Lung (tissue), 17 donors: ENCODE measurements at places on chromosomes 5 and 9. TPM values are rescaled to one million over a fixed set of nuclear protein-coding genes. Genes with fewer than 3 reads are reported as not detected.

Gene AK1
- 386 TPM for polyA plus RNA-seq

DNA sequence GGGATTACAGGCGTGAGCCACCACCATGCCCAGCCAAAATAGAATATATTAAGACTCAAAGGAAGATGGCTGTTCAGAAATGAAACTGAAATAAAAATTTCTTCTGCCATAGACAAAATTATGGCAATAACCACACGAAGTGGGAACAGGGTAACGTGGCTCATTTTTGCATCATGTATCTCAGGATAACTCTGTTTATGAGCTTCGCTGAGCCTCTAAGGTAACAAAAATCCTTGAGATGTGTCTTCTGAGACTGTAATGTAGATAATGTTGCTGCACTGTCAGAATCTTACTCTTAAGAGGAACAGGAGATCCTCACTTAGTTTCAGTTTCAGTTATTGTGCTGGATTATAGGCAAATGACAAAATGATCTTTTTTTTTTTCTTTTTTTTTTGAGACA lies 153.8 kb downstream of the GOLPH3 start:
- H3K36me3 ChIP-seq = peaks cover 3% of the 10 kb centered on the region
- H3K27ac ChIP-seq = no peak overlapping the region
- H3K27me3 ChIP-seq = no peaks in the 10 kb centered on the region
- peaks cover 6% of the 10 kb centered on the region for H3K4me1 ChIP-seq
- DNase-seq = no peak

GRCh38 chr5:58407042-58407719 lies 52.7 kb downstream of the PLK2 start:
- H3K27ac ChIP-seq = no peak overlapping the region
- no peaks in the 10 kb centered on the region for H3K4me1 ChIP-seq
- H3K36me3 ChIP-seq = no peaks in the 10 kb centered on the region
- H3K27me3 ChIP-seq = no peaks in the 10 kb centered on the region
- DNase-seq = no peak

Gene SPATA6L
- polyA plus RNA-seq = 4.6 TPM

DNA sequence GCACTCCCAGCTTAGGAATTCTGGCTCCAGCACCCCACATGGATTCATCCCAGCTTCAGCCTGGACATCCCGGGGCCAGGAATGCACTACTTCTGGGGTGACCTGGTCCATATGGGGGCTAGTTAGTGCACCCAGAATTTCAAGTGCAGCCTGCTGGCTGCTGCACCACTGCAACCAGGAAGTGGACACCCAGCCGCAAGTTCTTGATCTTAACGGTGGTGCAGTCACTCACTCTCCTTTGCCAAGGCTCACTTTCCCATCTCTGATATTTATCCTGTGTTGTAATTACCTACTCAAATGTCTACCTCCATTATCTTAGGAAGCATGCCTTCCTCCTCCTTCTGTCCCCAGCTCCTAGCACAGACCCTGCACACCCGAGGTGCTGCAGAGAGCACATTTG lies 26.2 kb upstream of the RAB14 start:
- no peak for DNase-seq
- H3K4me3 ChIP-seq = no peak overlapping the region
- H3K27ac ChIP-seq = no peak overlapping the region

GRCh38 chr9:97830884-97831829 lies 21.9 kb upstream of the FOXE1 start:
- H3K4me3 ChIP-seq = no peak overlapping the region
- peaks cover 9% of the 10 kb centered on the region for H3K27me3 ChIP-seq
- H3K36me3 ChIP-seq = no peaks in the 10 kb centered on the region
- H3K4me1 ChIP-seq = no peaks in the 10 kb centered on the region
- no peak overlapping the region for H3K27ac ChIP-seq

Gene PCDHB13
- 0.58 TPM for polyA plus RNA-seq

GRCh38 chr9:133238851-133239532 lies 29.9 kb upstream of the OBP2B start:
- DNase-seq = peak; percentile 85
- H3K27me3 ChIP-seq = no peaks in the 10 kb centered on the region
- H3K36me3 ChIP-seq = no peaks in the 10 kb centered on the region
- H3K27ac ChIP-seq = no peak overlapping the region
- H3K4me3 ChIP-seq = peak overlapping the region; percentile 22

DNA sequence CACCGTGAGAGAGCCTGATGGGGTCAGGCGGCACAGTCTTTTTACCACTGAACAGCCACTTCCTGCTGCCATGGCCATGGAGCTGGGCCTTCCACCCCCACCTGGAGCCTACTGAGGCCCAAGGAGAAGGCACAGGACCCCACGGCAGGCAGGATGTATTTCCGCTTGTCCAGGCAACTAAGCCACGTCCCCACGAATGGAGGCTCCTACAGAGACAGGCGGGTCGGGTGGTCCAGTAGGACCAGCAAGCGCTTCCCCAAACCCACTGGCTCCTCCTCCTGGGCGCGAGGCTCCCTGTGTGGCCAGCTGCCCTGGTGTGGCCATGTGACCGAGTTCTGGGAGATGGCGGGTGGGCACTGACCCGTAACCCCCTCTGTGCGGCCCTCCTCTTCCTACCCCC lies 66.5 kb downstream of the SECISBP2 start:
- no peaks in the 10 kb centered on the region for H3K36me3 ChIP-seq
- no peak overlapping the region for H3K4me3 ChIP-seq
- no peak for DNase-seq
- H3K27ac ChIP-seq = no peak overlapping the region
- no peaks in the 10 kb centered on the region for H3K27me3 ChIP-seq
- no peaks in the 10 kb centered on the region for H3K4me1 ChIP-seq

DNA sequence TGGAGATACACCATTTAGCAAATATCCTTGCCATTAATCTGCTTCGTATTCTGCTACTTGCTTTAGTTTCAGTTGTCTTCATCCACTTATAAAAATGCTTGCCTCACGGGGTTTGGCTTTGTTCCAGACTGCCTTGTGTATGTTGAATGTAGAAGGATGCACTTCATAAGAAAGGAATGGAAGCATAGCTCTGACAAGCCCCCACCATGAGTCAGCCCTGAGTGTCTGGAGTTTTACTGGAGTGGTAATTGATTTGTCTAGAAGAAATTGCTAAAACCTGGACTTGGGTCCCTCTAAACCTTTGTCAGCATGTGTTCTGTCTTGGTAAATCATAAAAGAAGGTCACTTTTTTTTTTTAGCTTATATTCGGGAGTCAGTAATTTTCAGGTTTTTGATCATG lies 4.6 kb downstream of the TEX48 start:
- DNase-seq = peak; percentile 94
- no peaks in the 10 kb centered on the region for H3K36me3 ChIP-seq
- H3K27me3 ChIP-seq = no peaks in the 10 kb centered on the region
- H3K4me3 ChIP-seq = no peak overlapping the region
- H3K4me1 ChIP-seq = peaks cover 3% of the 10 kb centered on the region
- no peak overlapping the region for H3K27ac ChIP-seq

- no peaks in the 10 kb centered on the region for H3K4me1 ChIP-seq
- H3K36me3 ChIP-seq = no peaks in the 10 kb centered on the region
- DNase-seq = no peak
- no peak overlapping the region for H3K4me3 ChIP-seq
These were observed 123.9 kb upstream of the SLIT3 start for GRCh38 chr5:169424670-169425378.
